ENCODE measurements at places on chromosomes 1 and 21. TPM values are rescaled to one million over a fixed set of nuclear protein-coding genes. Genes with fewer than 3 reads are reported as not detected.

GRCh38 chr1:107135463-107135862, 5.4 kb upstream of the NTNG1 start:
- no peak overlapping the region for H3K27ac ChIP-seq
- H3K27me3 ChIP-seq: no peaks in the 10 kb centered on the region
- peaks cover 8% of the 10 kb centered on the region for H3K4me1 ChIP-seq
- no peaks in the 10 kb centered on the region for H3K36me3 ChIP-seq

GRCh38 chr1:182968836-182969734, 16.1 kb upstream of the SHCBP1L start:
- H3K27ac ChIP-seq: no peak overlapping the region
- no peaks in the 10 kb centered on the region for H3K27me3 ChIP-seq
- no peaks in the 10 kb centered on the region for H3K36me3 ChIP-seq
- no peak for DNase-seq
- no peak overlapping the region for H3K4me3 ChIP-seq

DNA sequence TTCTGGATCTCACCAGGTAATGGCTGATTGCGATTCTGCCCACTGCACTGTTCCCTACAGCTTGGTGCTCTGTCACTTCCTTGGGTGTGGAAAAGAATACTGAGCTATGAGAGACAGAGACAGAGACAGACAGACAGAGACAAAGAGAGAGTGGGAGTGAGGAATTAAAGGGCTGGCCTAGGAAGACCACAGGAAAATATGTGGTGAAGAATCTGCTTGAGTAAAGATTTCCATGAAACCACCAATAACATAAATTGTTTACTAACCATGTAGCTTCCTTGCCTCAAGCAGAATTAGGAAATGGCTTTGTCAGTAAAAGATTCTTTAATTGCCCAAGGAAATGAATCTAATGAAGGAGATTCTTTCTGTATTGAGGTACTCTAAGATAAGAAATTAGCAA, 54.4 kb downstream of the MPZL1 start:
- no peaks in the 10 kb centered on the region for H3K27me3 ChIP-seq
- no peaks in the 10 kb centered on the region for H3K4me1 ChIP-seq
- H3K36me3 ChIP-seq: no peaks in the 10 kb centered on the region
- no peak overlapping the region for H3K4me3 ChIP-seq

- H3K27me3 ChIP-seq: no peaks in the 10 kb centered on the region
- no peak overlapping the region for H3K27ac ChIP-seq
- H3K4me3 ChIP-seq: no peak overlapping the region
- peaks cover 5% of the 10 kb centered on the region for H3K4me1 ChIP-seq
- H3K36me3 ChIP-seq: no peaks in the 10 kb centered on the region
These were observed 69.9 kb upstream of the MARK1 start for GRCh38 chr1:220457957-220458609.

DNA sequence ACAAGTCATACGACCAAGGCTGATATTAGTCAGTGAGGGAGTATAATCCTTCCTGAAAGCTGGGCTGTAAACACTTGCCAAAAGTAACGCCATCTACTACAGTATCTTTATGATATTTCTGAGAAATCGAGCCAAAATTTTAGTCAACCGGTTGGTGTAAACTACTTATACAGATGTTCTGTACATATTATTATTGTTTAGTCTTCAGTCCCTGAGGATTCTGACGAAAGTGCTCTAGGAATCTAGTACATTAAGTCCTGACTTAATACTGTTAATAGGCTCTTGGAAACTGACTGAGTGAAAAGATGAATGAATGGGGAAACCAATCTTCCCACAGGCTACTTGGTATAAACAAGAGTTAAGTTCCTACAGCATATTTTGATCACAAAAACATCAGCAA, 274.3 kb downstream of the USP25 start:
- H3K36me3 ChIP-seq: no peaks in the 10 kb centered on the region
- no peak overlapping the region for H3K4me3 ChIP-seq
- no peak overlapping the region for H3K27ac ChIP-seq
- no peaks in the 10 kb centered on the region for H3K4me1 ChIP-seq
- DNase-seq: no peak
- H3K27me3 ChIP-seq: no peaks in the 10 kb centered on the region

Gene TRIM58
- total RNA-seq: 2.1 TPM

Gene WDR64
- not detected for total RNA-seq

Gene PTPRF
- total RNA-seq: 78.7 TPM

Gene KRTAP27-1
- not detected for total RNA-seq

Data from sigmoid colon (tissue), 7 donors.